Stimulated activated CD4-positive, alpha-beta T cell treated with anti-CD3 and anti-CD28 coated beads, TNF-alpha, amount 100 ng/mL, for 24 hours (primary cell): ENCODE measurements at places on chromosomes 7 and 10.

GRCh38 chr7:74324531-74325209 lies 35.5 kb downstream of the CLIP2 start:
- DNase-seq, result no peak

DNA sequence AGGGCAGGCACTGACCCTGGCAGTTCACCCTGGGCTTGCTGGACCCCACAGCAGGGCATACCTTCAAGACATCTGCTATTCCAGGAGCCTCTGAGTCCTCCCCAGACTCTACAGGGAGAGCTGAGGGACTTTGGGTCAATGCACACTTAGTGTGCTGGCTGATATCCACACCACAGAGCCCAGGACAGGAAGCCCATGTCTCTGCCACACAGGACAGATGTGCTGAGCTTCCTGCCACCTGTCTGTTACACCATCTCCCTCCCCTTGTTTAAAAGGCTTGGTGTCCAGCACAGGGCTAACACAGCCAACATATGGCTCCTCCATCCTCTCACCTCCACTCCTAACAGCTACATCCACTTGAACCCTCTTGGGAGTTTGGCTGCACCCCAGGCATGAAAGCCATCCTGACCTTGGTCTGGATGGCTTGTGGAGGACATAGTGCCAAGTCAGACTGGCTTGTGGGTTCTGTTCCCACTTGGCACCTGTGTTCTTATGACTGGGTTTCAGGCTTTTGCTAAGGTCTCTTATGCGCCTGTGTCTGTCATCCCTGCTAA lies 529.8 kb downstream of the GALNT17 start:
- no peak for DNase-seq

DNA sequence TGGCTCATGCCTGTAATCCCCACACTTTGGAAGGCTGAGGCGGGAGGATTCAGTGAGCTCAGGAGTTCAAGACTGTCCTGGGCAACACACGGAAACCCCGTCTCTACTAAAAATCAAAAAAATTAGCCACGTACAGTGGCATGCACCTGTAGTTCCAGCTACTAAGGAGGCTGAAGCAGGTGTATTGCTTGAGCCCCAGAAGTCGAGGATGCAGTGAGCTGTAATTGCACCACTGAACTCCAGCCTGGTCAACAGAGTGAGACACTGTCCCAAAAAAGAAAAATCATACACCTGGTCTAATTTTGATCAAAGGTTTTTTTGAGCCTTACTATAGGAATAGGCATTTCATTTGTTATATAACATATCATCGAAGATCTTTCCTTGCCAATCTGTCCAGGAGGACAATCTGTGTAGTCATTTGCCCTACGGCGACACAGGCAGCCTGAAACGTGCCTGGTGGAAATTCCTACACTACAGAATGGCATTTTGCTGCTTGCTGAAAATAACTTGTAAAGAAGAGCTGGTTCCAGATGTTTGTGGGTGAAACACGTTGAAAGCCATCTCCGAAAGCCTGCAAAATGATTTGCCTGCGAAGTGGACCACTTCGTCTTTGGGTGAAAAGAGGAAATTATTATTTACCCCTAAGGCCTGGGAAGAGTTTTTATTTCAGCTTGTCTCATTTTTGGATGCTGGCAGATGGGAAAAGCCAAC lies 31.3 kb upstream of the GDI2 start:
- DNase-seq, result no peak

DNA sequence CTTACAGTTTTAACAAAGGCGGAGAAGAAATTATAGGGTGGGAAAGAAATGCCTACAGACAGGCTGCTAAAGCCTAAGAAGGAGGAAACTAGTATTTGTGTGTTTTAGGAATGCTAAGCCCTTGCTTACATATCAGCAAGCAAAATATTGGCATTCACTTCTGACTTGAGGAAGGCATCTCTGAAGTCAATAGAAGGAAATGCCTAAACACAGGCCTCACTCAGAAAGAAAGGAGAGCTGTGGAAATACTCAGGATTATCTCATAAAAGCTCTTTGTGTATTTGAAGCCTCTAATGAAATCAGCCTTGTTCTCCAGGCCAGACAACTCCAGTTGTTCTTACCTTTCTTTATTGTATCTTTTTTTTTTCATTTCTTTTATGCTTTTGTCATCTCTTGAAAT lies 158.0 kb downstream of the AUTS2 start:
- DNase-seq, result no peak

DNA sequence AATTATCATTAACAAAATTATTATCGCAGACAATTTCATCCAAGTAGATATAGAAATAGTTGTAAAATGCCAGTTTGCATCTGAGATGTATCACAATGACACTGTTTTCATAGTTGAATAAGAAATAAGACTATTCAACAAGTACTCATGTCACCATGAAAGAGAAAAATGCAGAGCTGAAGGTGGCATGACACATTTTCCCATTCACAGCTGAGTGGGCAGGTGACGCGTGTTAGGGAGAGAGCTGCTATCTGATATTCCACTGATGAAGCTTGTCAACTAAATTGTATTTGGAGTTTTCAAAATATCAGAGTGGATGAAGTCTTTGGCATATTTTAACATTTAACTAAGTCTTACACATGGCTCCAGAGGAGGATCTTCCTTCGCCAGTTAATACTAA lies 70.3 kb upstream of the HDAC9 start:
- no peak for DNase-seq

DNA sequence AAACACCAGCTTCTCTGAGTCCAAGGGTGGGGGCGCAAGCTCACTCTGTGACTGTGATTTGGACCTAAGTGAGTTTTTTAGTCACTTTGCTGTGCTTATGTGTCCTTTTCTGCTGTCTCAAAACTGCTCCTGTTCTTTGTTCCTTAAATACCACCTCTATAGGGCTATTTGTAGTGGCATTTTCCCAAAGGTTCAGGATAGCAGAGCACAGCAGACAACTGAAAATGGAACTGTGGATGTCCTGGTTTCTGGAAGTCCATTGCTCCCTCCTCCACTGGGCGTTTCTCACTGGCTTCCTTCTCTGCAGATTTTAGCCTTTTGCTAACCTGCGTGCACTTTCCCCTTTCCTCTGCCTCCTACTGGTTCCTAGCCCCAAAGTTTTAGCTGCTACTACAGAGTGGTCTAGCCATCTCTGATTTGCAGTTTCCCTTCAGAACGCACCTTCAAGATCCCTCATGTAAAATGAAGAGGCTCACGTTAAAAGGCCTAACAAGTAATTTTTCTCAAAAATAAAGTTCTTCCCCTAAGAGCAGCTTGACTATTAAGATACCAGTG lies 25.6 kb downstream of the BLVRA start:
- DNase-seq, result no peak

GRCh38 chr7:2420216-2420933 lies 17.0 kb downstream of the CHST12 start:
- DNase-seq, result no peak

DNA sequence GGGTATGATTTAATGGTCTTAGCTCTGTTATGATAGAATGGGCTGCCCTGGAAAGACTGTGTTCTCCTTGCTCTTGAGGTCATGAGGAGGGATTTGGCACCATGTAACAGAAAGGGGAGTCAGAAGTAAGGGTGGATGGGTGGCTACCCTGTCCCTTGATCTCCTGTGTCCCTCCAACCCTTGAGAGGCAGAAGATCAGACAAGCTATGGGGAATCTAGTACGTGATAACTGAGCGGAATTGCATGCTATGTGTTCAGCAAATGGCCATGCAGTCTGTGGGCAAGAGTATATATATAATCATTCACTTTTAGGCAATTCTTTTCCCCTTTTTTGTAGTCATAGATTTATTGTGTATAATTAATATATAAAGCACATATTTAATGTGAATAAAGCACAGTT lies 174.9 kb downstream of the SEC23IP start:
- DNase-seq, result no peak

DNA sequence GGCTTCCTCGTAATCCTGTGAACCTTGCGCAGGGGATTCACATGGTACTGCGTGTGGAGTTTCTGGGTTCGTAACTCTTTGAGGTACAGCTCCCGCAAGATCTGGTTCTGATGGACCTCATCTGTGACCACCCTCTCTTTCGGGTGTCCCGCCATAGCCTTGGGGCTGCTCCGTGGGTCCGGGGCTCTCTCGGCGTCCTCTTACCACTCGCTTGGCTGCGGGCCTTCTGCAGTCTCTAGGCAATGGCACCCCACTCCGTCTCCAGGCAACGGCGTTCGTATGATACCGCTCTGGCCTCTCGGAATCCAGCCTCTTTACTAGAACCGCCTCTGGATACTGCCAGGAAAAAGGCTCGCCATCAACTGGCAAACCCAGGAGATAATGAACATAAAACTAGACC lies 54.7 kb upstream of the AMPH start:
- DNase-seq, result no peak

DNA sequence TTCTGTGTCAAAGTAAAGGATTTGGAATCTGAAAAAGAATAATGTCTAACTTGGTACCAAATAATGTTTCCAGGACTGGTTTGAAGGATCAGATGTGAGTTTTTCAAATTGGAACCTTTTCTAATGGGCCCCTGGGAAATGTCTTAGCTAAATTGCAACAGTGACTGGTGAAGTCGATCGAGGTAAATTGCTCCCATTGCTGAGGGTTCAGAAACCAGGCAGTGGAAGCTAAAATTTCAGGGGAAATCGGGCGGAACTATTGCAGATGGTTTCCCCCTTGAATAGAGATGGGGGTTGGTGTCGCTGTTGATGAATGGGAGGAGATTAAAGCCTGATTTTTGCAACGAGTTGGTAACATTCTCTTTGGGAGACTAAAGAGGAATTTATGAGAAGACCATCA lies 112.7 kb downstream of the SND1 start:
- DNase-seq, result no peak

GRCh38 chr7:30659312-30659711 lies 22.9 kb downstream of the CRHR2 start:
- DNase-seq, result no peak

GRCh38 chr10:77177589-77177988 lies 460.0 kb downstream of the KCNMA1 start:
- no peak for DNase-seq

DNA sequence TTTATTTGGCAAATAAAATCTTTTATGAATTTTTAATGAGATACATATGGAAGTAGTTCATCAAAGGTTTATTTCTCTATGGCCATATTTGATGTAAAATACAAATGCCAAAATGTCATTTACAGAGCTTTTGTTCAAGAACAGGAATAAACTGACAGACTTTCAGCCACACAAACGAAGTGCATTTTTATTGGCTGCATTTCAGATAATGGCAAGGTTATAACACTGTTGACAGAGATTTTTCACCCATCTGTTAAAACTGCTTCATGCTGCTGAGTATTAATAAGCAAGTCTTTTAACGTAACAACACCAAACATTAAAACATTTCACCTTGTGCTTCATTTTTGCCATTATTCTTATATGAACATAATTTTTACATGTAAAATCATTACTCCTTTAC lies 254.4 kb downstream of the ANKRD7 start:
- DNase-seq, result no peak

- no peak for DNase-seq
These were observed 73.4 kb upstream of the SEPHS1 start for GRCh38 chr10:13421382-13421917.

DNA sequence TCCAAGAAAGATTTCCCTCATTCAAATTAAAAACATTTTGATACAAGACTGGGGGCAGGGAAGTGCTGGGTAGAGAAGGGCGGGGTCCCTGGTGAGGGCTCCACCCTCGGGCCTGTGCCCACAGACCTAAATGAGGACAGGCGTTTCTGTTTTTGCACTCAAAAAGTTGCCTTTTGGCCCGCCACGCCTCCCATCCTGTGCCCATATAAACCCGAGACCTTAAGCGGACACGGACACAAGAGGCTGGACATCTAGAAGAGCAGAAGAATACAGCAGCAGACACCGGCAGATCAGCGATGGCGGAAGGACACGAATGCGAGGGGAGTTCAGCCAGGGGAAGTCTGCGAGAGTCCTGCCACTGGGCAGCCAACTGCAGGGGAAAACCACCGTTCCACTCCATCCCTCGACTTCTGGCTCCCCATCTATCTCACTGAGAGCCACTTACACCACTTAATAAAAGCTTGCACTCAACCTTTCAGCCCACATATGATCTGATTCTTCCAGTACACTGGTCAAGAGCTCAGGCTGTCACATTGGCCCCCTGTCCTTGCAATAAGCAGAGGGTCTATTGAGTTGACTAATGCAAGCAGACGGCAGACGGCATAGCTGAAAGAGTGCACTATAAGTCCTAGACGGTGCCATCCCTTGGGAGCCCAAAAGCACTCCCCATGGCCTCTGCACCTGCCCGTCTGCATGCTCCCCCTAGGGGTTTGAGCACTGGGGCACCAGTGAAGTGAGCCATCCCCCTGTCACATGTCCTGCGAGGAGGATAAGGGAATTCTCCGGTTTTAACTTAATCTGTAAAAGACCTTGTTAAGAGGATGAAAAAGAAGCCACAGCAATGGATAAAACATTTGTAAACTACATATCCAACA lies 181.8 kb upstream of the PRSS1 start:
- DNase-seq, result no peak
